ENCODE measurements at places on chromosomes 5 and 9.

DNA sequence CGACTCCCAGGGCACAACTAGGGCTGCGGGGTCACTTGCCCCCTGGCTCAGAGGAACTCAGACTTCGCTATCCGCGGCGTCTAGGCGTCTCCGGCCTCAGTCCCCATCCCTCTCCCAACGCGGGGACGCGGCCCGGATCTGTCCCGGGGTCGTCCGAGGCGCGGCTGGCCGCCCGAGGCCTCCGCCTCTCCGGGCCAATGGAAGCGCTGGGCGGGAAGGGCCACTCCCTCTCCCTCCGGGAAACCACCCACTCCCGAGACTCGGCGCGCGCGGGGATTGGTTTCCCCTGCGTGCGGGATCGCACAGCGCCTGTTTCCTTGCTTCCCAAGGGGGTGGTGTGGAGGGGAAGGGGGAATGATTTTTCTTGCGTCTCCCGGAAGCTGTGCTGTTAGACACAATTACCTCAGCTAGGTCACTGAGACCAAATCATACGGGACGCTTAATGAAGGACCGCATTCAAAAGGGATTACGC is 38.3 kb downstream of the NR2F1 start:
- DNase-seq = no peak

GRCh38 chr9:132214027-132214622 is 52.3 kb downstream of the NTNG2 start:
- no peak for DNase-seq

- no peak for DNase-seq
Observed at GRCh38 chr9:29021632-29022031, 1448.4 kb upstream of the C9orf72 start.

DNA sequence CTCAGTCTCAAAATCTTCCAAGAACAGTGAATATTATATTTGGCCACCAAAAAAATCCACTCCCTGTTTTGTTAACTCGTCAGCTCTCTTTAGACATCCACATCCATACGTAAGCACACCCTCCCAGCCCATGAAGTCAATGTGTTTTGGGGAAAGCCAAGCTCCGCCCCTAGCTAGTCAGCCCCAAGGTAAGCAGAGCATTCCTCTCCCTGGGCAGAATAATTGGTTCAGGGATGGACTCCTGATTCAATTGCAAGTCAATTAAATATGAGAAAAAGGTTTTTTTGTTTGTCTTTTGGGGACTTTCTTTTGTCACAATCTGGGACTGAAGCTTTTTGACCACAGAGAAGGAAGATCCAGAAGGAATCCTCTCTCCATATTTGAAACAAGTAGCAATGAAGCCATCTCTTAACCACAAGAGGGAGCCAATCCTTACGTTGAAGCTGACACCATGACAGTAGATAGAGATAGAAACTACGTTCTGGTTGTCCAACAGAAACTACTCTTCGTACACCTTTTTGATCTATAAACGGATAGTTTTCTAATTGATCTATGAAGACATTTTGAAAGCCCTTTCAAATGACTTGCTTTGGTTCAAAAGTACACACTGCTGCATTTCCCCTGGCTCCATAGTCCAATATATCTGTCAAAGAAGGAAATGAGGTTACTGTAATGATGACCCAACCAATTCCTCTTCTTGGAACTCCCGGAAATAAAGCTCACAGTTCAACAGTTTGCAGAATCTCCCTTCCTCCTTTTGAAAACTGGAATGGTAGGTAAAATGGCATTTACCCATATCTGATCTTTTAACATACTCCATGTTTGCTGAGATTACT is 166.4 kb downstream of the TLE1 start:
- DNase-seq = no peak

DNA sequence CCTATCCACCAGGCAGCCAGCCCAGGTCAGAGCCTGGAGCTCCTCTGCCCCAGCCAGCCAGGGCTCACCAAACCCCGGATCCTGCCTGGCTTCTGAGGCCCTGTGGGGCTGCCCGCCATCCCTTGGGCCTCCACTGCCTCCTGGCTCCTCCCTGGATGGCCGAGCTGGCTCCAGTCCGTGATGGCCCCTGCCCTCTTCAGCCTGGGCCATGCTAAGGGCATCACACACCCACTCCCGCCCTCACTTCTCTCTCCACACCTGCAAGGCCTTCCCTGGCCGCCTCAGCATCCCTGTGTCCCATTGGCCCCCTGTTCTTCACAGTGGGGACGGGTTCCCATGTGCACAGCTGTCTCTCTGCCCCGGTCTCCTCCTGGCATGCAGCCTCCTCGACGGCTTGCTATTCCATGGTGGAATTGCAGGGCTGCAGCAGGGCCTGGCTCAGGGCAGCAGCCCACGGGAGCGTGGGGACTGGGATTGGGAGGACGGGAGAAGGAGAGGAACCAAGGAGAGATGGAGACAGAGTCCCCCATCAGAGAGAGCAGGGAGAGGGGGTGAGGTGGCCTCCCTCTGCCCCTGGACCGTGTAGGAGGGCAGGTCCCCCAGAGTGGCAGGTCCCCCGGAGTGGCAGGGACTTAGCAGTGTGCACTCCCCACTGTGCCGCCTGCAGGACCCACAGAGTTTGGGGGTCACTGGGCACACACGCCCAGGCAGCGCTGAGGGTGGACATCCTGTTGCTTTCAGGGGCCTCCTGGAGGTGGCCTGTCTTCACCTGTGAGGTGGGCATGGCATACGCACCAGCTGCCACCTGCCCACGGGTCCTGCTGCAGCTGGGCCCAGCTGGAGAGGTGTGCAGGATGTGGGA is 16.7 kb upstream of the RNU6ATAC start:
- DNase-seq = no peak

DNA sequence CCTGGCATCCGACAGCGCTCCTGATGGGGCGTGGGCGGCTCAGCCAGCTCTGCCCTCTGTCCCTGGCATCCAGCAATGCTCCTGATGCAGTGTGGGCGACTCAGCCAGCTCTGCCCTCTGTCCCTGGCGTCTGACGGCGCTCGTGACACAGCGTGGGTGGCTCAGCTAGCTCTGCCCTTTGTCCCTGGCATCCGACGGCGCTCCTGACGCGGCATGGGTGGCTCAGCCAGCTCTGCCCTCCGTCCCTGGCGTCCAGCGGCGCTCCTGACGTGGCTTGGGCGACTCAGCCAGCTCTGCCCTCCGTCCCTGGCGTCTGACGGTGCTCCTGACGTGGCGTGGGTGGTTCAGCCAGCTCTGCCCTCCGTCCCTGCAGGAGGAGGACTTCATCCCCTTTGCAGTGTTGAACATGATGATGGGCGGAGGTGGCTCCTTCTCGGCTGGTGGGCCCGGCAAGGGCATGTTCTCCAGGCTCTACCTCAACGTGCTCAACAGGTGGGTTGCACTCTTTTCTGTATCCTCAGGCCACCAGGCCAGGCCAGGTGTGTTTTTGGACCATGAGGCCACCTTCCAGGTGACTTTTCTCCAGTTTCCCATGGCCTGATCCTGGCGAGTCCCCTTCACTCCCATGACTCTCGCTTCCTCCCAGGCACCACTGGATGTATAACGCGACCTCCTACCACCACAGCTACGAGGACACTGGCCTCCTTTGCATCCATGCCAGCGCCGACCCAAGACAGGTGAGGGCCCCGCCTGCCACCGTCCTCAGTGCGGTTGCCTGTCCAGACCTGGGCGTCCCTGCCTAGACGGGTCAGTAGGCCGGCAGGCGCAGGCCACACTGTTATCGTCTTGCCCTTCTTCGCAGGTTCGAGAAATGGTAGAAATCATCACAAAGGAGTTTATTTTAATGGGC is 8.0 kb downstream of the PMPCA start:
- no peak for DNase-seq

DNA sequence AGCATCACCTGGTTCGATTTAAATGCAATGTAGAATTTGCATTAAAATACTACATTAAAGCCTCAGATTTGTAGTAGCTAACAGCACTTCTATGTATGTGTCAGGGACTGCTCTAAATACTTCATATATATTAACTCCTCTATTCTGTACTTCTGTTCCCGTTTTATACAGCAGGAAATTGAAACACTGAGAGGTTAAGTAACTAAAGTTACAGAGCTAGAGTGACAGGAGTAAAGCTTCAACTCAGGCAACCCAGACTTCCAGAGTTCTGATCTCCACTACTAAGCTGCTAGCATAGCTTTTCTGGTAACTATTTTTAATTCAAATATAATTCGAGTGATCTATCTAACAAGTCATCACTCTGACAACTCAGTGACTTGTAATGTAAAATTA is 619 bp upstream of the APC start:
- no peak for DNase-seq

DNA sequence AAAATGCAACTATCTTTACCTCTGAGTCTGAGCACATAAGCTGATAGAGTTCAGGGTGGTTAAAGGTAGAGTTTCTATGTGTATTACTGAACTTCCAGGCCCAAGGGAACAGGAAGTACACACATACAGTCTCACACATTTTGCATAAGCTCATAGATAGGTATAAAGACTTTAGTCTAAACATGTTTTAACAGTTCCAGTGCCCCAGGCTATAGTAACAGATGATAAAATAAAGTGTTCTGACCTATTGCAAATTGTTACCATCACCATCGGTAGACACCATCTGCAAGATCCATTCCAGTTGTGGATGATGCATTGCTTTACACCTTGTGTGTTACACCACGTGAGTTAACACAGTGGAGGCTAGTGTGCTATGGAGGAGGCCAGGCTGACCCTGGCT is 95.8 kb downstream of the TMEM174 start:
- no peak for DNase-seq

DNA sequence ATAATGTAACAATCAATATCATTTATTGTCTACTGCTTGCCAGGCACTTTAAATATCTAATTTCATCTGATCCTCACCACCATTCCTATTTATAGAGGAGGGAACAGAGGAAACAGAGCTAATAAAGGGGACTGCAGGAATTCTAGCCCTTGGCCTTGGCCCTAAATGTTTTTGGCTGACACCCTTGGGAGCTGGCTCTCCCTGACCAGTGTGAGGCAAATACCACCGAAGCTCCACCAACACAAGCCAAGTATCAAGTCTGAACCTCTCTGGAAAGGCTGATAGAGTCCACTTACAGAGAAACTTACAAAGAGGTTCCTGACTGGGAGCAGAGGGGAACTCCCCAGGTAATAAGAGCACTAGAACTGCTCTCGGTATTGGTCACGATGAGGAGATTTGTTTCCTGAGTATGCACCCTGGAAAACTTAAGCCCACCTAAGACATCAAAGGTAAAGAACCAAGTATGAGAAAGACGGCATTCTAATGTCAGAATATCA is 243.1 kb upstream of the PANK3 start:
- DNase-seq = no peak

DNA sequence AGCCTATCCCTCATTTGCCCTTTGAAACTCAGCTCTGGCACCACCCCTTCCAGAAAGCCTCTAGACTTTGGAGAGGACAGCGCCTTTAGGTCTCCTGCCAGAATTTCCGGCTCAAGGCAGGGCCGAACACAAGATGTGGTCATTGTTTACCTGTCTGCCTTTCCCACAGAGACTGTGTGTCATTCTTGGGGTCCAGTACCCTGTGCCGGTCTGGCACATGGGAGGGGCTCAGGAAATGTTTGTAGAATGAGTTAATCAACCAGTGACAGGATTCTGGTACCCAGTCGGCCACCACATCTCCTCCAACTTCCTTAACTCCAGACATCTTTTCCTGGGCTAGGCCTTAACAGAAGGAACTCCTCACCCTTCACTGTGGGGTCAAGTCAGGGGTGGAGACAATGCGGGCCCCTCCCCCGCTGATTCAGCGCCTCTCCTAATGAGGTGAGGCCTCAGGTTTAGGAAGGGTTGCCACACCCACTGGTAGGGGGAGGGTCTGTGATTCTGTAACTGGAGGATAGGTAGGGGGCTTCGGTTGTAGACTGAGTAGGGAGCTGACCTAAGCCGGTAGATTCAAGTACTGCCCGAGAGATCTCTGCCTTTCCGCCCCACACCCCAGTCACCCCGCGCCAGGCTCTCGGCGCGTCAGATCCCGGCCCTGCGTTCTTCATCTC is 29.3 kb downstream of the PCDH1 start:
- no peak for DNase-seq

DNA sequence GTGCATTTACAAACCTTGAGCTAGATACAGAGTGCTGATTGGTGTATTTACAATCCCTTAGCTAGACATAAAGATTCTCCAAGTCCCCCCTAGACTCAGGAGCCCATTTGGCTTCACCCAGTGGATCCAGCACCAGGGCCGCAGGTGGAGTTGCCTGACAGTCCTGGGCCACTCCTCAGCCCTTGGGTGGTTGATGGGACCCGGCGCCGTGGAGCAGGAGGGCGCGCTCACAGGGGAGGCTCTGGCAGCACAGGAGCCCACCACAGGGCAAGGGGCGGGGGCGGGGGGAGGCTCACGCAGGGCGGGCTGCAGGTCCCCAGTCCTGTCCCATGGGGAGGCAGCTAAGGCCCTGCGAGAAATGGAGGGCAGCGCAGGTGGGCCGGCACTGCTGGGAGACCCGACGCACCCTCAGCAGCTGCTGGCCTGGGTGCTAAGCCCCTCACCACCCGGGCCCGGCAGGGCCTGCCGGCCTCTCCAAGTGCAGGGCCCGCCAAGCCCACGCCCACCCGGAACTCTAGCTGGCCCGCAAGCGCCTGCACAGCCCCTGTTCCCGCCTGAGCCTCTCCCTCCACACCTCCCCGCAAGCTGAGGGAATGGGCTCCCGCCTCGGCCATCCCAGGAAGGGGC is 613.5 kb downstream of the TLE4 start:
- DNase-seq = no peak

DNA sequence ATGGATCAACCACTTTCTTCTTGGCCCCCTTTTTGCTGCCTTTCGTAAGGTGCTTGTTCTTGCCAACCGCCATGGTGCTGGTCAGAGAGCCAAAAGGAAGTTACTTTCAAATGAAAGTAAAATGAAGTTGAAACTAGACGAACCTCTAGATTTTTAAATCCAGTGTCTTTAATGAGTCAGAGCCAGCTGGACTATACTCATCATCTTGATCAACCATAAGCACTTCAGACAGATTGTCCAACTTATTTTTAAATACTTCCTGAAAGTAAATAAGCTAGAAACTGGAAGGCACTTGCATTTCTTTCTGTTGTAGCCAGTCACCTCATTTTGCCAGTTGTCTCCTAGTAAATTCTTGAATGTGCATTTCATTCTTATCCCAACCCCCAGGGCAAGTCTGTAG is 48.9 kb downstream of the JMY start:
- DNase-seq = no peak

DNA sequence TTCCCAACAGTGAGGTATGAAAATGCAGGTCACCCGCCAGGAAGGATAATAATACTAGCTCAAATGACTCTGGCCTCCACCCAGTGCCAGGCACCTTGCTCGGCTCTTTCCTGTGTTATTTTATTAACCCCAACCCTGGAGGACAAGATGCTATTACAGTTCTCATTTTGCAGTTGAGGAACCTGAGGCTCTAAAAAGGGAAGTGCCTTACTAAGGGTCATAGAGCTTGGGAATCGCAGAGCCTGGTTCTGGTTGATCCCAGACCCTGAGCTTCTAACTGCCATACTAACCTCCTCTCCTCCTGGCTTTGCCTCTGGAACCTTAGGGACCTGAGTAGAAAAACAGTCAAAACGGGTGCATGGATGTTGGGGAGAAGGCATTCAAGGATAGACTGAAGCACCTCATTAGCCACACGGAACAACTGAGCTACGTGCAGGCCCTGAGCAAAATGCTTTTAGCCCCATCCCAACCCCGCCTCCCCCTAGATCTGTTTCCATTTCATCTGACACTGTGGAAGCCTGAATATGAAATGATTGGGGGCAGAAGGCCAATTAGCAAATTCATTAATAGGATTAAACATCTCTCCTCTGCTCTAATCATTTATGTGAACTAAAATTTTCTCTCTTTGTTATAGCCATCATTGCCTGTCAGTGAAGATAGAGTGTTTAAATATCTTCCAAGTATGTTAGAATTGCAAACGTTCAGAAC is 7.9 kb downstream of the KCNIP1 start:
- no peak for DNase-seq

- DNase-seq = no peak
Observed at GRCh38 chr5:95915999-95916686, 45.5 kb downstream of the ELL2 start.

- no peak for DNase-seq
Observed at GRCh38 chr5:83517072-83517687, 45.6 kb downstream of the VCAN start.

Measured in activated CD8-positive, alpha-beta memory T cell treated with anti-CD3 and anti-CD28 coated beads for 1 hour (primary cell).